ENCODE measurements at places on chromosomes 3 and 15. TPM values are rescaled to one million over a fixed set of nuclear protein-coding genes. Genes with fewer than 3 reads are reported as not detected.

DNA sequence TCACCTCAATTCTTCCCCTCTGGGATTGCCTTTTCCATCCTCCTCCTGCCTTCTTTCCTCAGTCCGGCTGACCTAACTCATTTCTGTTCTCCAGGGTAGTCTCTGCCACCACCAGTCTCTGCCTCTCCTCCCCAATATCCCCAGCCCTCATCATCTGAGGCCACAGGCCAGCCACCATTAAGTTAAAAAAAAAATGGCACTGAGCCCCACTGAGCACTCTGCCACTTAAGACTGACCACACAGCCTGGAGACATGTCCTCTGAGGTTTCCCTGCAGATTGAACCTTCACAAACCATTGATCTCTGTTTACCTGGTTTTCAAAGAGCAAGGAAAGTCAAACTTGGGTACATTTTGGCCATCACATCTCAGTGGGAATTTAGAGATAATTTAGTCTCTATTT lies 13.6 kb downstream of the LRRC2 start:
- DNase-seq, result no peak

DNA sequence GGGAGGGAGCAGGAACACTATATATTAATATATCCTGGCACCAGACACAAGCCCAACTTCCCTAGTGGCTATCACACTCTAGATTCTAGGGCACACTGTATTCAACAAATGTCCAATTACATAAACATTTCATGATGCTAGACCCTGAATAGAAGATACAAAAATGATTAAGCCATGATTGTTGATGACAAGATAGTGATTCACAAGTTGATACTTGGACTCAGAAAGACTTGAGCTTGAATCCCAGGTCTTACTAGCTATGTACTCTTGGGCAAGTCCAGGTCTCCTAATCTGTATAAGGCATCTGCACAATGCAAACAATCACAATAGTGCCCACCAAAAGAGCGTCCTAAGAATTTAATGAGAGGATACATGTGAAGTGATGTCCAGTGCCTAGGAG lies 10.0 kb upstream of the SNTN start:
- no peak for DNase-seq

DNA sequence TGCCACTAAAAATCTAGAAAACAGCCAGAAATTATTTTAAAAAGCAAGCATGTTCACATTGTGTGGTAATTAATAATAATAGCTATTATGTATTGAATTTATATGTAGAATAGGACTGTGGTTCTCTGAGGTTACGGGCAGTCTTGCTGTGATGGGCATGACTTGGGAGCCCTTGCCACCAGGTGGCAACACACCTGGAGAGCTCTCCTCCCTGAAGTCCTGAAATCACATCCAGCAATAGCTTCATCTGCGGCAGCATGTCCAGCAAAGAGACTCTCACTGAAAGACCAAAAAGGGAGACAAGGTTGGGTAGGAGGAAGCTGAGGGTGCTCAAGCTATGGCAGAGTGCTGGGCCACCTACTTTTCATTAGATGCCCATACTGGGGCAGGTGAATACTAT lies 206.8 kb upstream of the IL12A start:
- DNase-seq, result no peak

DNA sequence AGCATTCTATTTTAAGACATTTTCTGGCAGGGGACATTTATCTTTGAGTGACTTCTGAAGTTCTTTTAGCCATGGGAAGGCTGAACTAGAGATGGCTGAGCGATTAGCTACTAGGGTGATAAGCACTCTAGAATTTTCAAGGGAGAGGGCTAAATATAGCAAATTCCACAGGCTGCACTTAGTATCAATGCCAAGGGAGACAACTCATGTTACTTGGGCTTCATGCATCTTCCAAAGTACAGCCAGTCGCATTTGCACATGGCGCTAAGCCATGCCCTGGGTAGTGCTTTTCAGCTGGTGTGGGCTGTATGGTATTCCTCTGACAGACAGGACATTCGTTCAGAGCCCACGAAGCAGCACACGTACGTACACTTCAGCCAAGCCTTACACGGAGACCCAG lies 69.6 kb downstream of the RYR3 start:
- no peak for DNase-seq

- no peak for DNase-seq
Observed at GRCh38 chr3:134004841-134005240, 24.9 kb downstream of the SLCO2A1 start.

- DNase-seq, result no peak
Observed at GRCh38 chr3:156407617-156408225, 147.2 kb downstream of the SSR3 start.

GRCh38 chr15:93825682-93826081 lies 405.7 kb upstream of the MCTP2 start:
- no peak for DNase-seq

GRCh38 chr3:86605166-86605565 lies 385.8 kb downstream of the VGLL3 start:
- DNase-seq, result no peak

DNA sequence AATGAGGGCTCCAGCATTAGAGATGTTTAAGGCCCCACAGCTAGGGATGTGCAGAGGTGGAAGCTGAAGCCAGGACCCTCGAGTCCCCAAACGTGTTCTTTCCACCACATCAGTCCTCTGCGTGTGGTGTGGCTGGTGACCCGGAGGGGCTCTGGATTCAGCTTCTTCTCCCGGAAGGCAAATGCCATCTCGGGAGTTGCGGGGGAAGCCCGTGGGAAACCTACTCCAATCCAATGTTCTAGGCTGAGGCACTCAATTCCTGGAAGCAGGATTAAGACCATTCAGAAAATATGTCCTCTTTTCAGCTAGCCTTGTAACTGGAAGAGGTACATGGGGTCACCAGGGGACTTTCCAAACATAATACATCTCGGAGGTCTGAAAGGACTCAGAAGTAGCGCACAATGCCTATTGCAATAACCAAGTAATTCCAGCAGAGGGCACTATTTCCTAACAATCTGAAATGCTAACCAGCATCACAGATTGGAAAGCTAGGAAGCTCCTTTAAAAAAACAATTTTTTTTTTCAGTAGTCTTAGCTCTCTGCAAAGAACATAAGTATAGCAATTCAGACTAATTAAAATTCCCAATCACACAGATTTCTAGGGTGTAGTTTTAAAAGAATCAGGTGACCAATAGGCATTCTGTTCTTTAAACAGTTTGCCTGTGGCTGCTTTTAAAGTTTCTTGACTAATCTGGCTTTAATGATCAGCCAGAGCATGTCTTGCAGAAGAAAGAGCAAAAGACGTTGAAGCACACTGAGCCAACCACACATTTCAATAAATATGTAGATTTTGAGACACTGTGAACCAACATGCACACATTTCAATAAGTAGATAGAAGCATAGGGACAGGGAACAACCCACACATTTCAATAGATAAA lies 36.1 kb downstream of the BNC1 start:
- no peak for DNase-seq

DNA sequence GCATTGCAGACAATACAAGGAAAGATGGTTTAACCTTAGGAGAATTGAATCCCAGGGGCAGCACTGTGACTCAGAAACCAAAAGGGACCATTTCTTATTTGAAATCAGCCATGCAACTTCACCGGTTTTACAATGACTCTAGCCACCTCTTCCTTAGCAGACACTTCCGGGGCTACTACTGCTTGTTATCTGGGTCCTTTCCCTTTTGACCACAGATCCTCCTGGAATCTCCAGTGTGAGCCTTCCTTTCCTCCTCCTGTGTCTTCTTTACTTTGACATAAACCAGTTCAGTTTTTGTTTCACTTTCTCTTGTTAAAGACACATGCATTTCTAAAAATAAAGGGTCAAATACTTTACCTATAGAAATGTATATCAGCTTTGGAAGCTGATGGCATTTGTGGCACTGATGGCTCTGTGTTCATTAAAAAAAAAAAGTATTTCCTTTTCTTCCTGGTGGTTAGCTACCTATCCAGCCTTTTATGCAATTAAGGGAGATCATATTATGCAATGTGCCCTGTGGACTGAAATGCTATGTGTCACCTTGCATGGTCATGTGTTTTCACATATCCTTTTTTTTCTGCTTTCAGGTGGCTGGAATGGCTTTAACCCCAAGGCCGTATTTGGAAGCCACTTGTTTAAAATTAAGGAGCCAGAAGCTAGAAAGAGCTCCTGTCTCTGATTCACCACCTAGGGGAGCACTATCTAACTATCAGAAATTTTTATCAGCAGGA lies 296.2 kb downstream of the CHL1 start:
- DNase-seq, result no peak

GRCh38 chr15:71707230-71708050 lies 102.9 kb upstream of the NR2E3 start:
- DNase-seq, result no peak

DNA sequence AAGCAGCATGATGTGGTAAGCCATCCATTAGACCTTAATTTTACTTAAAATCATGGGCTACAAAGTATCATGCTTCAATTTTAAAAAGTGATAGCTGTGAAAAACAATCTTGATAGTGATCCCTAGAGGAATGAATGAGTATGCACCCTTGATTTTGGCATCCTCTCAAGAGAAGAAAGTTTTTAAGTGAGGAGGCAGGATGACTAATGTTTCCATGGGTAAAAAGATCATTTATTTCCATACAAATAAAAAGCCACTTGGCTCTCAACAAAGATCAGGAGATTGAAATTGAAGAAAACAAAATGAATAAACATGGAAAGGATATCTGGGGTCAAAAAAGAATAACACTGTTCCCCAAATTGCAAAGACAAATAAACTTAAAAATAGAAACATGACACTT lies 305.4 kb downstream of the MEX3B start:
- no peak for DNase-seq

DNA sequence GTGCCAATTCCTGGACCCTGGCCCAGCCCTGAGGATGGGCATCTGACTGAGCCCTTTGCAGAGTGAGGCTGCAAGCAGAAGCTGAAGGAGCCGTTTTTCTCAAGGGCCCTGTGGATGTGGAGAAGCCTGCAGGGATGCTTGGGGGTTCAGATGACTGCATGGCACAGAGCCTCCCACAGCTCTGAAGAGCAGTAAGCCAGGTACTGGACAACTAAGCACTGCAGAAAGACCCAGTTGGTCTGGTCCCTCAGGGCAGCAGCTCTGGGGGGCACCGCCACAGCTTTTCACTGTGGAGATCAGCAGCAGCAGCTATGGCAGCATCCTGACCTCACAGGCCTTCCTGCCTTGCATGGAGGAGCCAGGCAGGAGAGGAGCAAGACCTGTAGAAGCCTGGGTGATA lies 67.6 kb downstream of the CRYGS start:
- DNase-seq, result no peak

DNA sequence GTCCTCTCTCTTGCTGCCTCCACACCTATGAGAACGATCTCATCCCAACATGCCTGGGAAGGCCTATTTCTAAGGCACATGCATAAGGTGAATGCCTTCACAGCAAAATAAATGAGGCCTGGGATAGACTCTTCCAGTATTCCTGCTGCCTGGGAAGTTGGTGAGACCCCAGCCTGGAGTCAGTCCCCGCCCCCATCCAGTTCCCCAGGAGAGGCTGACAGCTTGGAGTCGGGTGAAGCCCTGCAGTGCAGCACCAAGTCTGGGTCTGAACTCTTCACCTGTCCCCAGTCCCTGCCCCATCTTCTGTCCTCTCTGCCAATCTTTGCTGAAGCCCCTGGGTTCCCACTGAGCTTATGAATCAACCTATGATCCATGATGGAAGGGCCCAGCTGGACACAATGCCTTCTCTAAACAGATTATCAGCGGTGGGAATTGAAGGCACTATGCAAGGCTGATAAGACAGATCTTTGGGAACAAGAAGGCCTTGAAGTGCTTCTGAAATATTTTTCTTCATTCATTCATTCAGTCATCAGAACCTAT lies 10.2 kb upstream of the APBA2 start:
- no peak for DNase-seq

GRCh38 chr3:16897254-16897926 lies 12.6 kb downstream of the PLCL2 start:
- no peak for DNase-seq

DNA sequence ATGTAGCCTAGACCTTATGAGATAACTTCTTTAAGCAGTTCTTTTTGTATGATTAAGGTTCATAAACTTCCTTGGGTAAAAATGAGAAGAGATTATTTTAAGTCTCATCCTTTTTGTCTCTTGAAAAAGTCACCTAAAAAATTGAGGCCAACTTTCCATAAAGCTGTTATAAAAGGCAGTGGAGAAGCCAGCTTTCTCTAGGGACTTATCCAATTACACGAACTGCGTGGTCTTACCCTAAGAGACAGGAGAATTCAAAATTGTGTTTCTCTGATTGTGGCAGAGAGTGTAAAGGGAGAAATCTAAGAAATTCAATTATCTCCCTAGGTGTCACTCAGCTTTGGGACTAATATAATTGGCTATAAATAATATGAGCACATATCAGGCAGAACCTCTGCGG lies 262.0 kb downstream of the SHOX2 start:
- DNase-seq, result no peak

GRCh38 chr3:41290736-41291135 lies 91.4 kb downstream of the CTNNB1 start:
- DNase-seq, result no peak

- DNase-seq, result no peak
Observed at GRCh38 chr15:88400084-88400483, 67.1 kb downstream of the MRPL46 start.

The SLC22A14 gene
- 0.24 TPM for total RNA-seq

The SCAANT1 gene
- not detected for total RNA-seq

The TRPC1 gene
- total RNA-seq, result 18.7 TPM

The SH2D7 gene
- not detected for total RNA-seq

The PP2D1 gene
- not detected for total RNA-seq

The EPHA6 gene
- 0.24 TPM for total RNA-seq

The PLS1 gene
- 0.81 TPM for total RNA-seq

The MYLK gene
- total RNA-seq, result 17.8 TPM

The DNAJB8 gene
- not detected for total RNA-seq

The CHRM5 gene
- not detected for total RNA-seq

The CLDN18 gene
- total RNA-seq, result not detected

The TICRR gene
- total RNA-seq, result 0.03 TPM

The MYD88 gene
- total RNA-seq, result 8.5 TPM
